ENCODE measurements at places on chromosomes 1 and 21.

- DNase-seq: no peak
Observed at GRCh38 chr21:32842146-32842545, 70.6 kb upstream of the PAXBP1 start.

GRCh38 chr1:28123461-28123961, 35.1 kb upstream of the EYA3 start:
- DNase-seq: no peak

GRCh38 chr1:54365398-54365797, 40.8 kb downstream of the SSBP3 start:
- DNase-seq: no peak

DNA sequence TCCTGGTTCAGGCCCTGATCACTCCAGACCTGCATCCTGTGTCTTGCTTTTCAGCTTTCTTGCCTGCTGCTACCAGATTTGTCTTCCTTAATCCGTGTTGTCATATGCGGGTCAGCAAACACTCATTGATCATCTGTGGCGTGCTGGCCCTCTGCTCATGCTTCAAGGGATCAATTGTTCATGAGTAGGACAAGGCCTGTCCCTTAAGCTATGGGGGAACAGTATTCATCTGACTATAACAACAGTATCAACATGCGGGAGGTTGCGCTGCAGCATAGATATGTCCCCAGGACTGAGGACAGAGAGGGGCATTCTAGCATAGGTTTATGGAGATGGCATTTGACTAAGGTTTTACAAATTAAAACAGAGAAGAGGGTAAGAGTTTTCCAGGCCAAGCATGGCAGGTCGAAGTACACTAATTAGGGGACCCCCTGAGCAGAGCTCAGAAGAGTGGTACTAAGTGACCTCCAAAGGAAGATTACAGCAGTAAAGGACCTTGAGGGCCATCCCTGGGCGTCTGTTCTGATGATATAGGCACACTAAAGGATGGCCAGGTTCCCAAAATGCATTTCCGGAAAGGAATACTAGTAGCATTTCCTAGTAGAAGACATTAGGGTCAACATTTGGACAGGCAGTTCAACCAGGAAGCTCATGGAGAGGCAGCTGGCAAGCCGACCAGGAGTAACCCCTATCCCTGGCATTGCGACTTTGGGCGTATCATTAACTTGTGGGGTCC, 811 bp upstream of the ZNF672 start:
- DNase-seq: no peak

- no peak for DNase-seq
Observed at GRCh38 chr1:7098641-7099040, 313.4 kb downstream of the CAMTA1 start.

DNA sequence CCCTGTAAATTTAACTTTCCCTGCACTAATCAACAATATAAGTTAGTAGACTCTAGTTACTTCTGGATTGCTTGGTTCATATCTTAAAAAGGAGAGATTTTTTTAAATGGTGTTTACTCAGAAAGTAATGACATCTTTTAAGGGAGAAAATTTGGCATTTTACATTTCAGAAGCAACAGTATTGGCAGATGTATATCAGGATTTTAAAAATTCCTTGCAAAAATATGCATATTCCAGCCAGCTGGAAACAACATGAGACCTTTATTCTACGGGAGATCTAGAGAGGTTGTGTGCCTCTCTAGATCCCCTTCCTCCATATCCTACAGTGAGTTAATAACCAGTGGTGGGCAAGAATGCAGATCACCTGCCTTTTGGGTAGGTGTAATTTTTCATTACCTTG, 848.2 kb downstream of the USP25 start:
- DNase-seq: no peak

GRCh38 chr1:3078430-3078861, 9.4 kb downstream of the PRDM16 start:
- no peak for DNase-seq

GRCh38 chr1:93304716-93305138, 41.0 kb upstream of the DR1 start:
- DNase-seq: no peak

DNA sequence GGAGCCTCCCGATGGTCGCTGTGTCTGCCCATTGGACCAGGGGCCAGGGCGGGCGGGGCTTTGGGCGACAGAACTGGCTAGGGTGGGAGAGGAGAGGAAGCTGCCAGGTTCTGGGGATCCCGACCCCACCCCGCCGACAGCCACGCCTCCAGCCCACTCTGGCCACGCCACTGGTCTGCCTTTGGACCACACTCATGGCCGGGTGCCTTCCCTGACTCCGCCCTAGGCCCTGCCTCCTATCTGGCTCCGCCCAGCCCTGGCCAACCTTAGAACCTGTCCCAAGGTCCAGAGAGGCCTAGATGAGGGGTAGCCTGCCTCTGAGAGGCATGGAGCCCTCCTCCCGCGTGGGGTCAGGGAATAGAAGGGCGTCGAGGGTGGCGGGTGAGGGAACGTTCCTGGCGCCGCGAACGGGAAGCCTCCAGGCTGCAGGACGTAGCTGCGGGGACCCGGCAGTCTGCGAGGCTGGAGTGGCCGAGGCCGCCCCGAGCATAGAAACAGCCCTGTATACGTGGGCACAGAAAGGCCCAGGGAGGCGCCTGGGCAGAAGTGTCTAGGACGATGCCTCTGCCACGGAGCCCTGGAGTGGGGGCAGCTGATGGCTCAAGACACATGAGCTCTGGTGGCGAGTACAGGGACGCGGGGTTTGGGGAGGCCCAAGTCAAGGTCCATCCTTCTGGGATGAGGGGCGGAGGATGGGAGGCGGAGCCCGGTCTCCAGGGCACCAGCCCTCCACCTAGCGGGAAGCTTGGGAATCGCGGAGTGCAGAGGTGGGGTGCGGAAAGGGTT, 11.5 kb upstream of the COL16A1 start:
- no peak for DNase-seq

DNA sequence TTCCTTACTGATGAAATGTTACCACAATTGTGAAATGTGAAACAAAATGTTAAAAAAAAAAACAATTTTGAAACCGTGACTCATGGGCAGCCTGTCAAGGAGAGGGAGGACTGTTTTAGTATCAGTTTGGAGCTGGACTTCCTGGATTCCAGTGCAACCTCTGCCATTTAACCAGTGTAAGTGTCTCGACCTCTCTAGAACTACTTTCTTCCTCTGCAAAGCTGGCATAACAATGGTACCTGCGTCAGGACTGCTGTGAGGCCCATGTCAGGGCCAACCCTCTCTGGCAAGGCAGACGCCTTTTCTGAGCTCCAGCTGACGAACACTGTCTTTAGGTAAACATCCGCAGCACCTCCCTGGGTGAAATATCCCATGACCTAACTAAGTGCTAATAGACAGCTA, 20.9 kb downstream of the URB1 start:
- no peak for DNase-seq

DNA sequence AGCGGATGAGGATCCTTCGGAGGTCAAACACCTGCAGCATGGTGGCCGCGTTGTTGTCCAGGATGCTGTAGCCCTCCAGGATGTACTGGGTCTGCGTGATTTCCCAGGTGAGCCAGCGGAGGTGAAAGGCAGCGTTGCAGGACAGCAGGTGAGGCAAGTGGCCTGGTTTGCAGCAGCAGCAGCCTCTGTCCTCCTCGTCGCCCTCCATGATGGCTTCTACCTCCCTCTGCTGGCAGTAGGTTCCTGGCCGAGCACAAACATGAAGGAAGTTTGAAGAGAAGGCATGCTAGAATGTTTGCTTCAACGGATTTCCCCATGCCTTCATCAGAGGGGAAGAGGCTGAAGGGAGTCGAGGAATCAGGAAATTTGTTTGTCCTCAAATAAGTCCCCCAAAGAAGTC, 74.7 kb downstream of the NTPCR start:
- no peak for DNase-seq

DNA sequence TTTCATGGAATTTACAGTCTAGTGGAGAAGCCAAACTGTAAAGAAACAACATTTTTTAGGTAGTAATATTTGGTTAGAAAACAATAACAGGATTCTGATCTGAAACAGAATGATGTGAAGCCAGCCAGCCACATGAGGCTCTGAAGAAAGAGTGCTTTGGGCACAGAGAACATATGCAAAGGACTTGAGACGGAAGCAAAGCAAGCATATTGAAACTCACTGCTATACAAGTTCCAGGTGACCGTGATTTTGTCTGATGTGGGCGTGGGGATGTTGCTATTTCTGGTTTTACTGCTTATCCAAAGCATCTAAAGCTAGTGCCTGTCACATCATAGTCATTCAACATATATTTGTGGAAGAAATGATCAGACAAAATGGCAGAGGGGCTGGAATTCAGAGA, 14.7 kb downstream of the CRP start:
- no peak for DNase-seq

DNA sequence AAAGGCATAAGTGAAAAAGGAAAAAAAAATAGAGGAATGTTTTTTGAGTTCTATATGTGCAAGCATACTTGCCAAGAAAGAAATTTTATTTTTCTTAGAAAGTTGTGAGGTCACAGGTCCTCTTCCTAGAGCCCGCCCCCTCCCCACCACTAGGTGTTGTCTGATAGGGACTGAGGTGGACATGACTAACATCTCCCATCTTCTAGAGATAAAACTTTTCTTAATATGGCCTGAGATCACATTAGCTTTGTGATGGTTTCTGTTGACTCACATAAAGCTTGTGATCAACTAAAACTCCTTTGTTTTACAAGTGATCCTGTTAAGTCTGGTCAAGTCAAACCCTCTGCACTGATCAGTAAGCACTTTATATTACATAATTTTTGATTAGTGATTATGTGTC, 33.4 kb upstream of the CITED4 start:
- DNase-seq: no peak

DNA sequence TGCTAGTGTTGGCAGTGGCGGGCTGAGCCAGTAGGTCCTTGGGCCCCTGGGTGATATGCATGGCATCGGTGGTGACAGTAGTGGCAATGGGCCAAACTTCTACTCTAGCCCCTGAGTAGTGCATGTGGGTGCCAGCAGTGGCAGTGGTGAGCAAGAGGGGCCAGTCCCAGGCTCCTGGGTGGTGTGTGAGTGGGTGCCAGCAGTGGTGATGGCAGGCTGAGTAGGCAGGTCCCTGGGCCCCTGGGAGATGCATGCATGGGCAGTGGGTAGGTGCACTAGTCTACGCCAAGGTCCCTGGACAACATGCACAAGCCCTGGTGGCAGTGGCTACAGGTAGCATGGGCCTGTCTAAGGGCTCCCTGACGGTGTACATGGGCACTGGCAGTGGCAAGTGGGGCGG, 24.6 kb upstream of the TTC22 start:
- no peak for DNase-seq
